ENCODE measurements at places on chromosomes 4 and X.
A peak's percentile ranks its signal among the peaks of the same experiment; 100 is the strongest.

DNA sequence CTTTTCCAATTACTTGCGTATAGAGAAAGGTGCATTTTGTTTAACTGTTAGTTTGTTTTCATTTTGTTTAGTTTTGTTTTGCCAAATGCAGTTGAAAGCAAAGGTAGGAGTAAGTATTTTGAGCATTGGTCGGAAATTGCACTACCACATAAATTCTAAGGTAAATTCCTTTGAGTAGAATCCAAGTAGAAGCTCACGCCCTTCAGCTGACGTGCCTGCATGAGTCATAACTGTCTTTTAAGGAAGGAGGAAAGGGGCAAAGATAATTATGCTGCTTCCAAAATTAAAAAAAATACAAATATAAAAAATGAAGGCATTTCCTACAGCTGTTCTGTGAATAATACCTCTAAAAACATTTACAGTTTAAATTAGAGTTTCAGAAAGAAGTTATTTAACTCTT, 110.2 kb upstream of the MYOZ2 start:
- peaks cover 2% of the 10 kb centered on the region for H3K36me3 ChIP-seq
- H3K27me3 ChIP-seq: no peaks in the 10 kb centered on the region
- no peak for DNase-seq
- no peaks in the 10 kb centered on the region for H3K4me1 ChIP-seq
- H3K27ac ChIP-seq: peak overlapping the region; percentile 93

DNA sequence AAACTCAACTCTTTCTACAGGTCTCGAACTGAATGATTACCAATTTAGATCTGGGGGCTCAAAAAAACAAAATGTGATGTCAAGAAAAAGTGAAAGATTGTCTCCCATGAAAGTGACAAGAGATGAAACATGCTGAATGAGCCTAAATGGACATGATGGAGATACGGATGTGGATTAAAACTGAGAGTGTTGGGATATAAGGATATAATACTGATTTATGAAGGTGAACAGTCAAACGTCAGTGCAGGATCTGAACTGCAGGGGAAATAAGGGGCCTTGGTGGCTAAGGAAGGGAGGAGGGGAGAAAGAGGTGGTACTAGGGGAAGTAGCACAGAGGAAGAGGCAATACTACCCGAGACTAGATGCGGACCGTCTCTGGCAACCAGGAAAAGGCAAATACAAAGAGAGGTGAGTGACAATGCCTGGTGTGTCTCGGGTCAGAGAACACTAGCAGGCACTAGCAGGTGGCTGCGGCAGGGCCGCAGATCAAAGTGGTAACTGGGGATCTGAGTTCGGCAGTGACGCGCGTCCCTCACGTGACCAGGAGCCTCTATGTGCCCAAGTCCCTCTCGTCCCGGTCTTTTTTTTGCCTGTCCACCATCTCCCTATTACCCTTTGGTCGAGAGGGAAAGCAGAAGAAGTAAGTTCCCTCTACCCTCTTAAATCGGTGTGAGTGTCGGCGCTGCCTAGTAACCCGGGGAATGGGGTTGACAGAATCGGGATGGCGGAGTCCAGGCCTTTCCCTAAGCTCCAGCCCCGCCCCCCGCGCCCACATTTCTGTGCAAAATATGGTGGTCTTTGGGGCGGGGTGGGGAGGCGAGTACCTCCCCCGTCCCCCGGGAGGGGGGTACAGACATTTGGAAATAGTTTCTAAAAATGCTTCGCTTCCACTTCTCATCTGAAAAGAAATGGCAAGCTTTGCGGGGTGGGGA, at the start of gene TCEAL1:
TSS of gene TCEAL1 (plus strand) at position 590 of the 932 bp plus-strand sequence. CDS start 942 bp downstream, outside the sequence.
- DNase-seq: no peak
- H3K4me1 ChIP-seq: peaks cover 18% of the 10 kb centered on the region
- peak within 1 kb of the TSS; percentile 74 for H3K4me3 ChIP-seq
- H3K27me3 ChIP-seq: no peaks in the 10 kb centered on the region
- peak within 1 kb of the TSS; percentile 94 for H3K27ac ChIP-seq

GRCh38 chr4:132238697-132239096, 910.4 kb upstream of the PCDH10 start:
- H3K27ac ChIP-seq: no peak overlapping the region
- no peak overlapping the region for H3K4me3 ChIP-seq
- no peaks in the 10 kb centered on the region for H3K4me1 ChIP-seq
- no peaks in the 10 kb centered on the region for H3K36me3 ChIP-seq
- no peak for DNase-seq

DNA sequence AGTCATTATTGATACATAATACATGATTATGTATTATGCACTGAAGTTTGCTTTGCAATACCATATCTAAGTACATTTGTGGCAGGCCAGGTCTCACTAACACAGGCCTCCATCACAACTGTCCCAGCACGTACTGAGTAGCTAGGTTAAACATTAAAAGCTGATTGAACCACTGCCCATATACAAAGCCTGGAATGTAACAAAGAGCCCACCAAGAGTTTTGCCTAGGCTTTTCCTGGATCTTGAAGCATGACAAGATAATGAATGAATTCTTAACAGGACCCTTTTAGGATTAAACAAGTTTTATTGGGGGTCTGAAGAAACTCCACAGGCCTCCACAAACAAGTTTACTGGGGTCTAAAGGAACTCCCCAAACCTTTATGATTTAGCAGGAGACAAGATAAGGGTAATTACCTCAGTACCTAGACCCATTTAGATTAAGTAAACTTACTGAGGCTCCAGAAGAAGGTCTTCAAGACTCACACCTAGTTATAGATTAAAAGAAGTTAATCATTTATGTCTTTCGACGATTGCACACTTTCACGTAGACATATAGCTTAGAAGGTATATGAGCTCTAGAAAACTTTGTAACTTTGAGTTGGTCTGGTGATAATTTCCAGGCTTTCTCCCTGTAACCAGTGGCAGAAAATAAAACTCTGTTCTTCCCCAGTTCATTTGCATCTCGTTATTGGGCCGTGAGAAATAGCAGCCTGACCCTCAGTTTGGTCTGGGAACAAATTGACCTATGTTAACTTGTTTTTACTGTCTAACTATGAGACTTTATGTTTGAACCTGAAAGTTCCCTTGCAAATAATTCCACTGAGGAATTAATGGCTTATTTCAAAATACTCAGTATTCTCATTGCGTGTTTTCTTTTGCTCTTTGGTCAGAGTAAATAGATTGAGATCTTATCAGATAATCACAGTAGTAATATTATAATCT, 84.8 kb downstream of the PHEX start:
- H3K36me3 ChIP-seq: no peaks in the 10 kb centered on the region
- no peaks in the 10 kb centered on the region for H3K4me1 ChIP-seq
- H3K27ac ChIP-seq: no peak overlapping the region
- H3K27me3 ChIP-seq: no peaks in the 10 kb centered on the region
- H3K4me3 ChIP-seq: no peak overlapping the region
- no peak for DNase-seq

- H3K4me1 ChIP-seq: no peaks in the 10 kb centered on the region
- DNase-seq: no peak
- no peak overlapping the region for H3K4me3 ChIP-seq
- H3K36me3 ChIP-seq: no peaks in the 10 kb centered on the region
Observed at GRCh38 chr4:113276464-113277170, 227.2 kb downstream of the ANK2 start.

- DNase-seq: no peak
- H3K27ac ChIP-seq: no peak overlapping the region
- H3K27me3 ChIP-seq: no peaks in the 10 kb centered on the region
Observed at GRCh38 chr4:5752376-5753184, 41.6 kb downstream of the EVC start.

DNA sequence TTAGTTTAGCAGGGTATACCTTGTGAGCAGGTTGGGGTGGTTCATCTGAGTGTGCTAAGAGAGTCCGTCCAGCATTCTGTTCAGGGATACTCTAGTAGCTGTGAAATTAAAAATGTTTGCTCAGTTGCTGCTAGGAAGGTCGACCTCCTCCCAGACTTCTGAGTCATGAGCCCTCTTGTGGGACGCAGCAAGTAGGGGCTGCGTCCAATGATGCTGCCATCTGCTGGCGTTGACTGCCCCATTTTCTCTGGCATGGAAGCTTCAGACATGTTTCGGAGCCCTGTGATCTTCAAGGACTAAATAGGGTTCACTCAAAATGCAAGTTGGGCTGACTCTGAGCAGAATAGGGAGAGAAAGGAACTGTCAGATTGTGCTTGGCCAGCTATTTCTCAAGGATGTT, 201.0 kb upstream of the ARSJ start:
- H3K4me3 ChIP-seq: no peak overlapping the region
- H3K4me1 ChIP-seq: no peaks in the 10 kb centered on the region
- H3K27ac ChIP-seq: no peak overlapping the region
- no peaks in the 10 kb centered on the region for H3K36me3 ChIP-seq
- no peak for DNase-seq

GRCh38 chrX:27915617-27916016, 65.6 kb downstream of the DCAF8L1 start:
- DNase-seq: no peak
- no peaks in the 10 kb centered on the region for H3K4me1 ChIP-seq
- no peak overlapping the region for H3K27ac ChIP-seq
- no peak overlapping the region for H3K4me3 ChIP-seq

GRCh38 chr4:95742872-95743271, 97.0 kb upstream of the PDHA2 start:
- no peaks in the 10 kb centered on the region for H3K36me3 ChIP-seq
- DNase-seq: no peak
- no peaks in the 10 kb centered on the region for H3K4me1 ChIP-seq
- H3K27ac ChIP-seq: no peak overlapping the region
- H3K4me3 ChIP-seq: no peak overlapping the region

DNA sequence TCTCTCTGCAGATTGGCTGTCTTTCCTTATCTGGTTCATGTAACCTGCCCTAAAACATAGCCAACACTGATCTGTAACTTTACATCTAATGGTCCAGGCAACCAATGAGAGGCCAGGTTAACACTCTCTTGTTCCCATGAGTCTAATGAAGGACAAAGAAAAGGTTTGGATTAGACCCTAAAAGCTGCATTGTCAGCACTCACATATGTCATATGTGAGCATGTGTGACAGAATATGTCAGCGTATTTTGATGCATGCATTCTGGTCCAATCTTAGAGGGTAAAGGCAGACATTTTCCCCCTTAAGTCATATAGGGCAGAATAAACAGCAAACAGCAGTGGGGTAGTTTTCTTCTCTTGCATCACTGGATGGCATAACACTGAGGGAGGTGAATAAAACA, 3.7 kb downstream of the NDST3 start:
- no peaks in the 10 kb centered on the region for H3K27me3 ChIP-seq
- H3K4me3 ChIP-seq: no peak overlapping the region
- peaks cover 15% of the 10 kb centered on the region for H3K4me1 ChIP-seq
- DNase-seq: no peak

- peak overlapping the region; percentile 54 for H3K27ac ChIP-seq
- no peaks in the 10 kb centered on the region for H3K27me3 ChIP-seq
- H3K4me1 ChIP-seq: no peaks in the 10 kb centered on the region
- no peak overlapping the region for H3K4me3 ChIP-seq
Observed at GRCh38 chr4:118918388-118918787, 29.7 kb downstream of the SYNPO2 start.
